GM10248 (cell line): ENCODE measurements at places on chromosomes 7 and 10.

DNA sequence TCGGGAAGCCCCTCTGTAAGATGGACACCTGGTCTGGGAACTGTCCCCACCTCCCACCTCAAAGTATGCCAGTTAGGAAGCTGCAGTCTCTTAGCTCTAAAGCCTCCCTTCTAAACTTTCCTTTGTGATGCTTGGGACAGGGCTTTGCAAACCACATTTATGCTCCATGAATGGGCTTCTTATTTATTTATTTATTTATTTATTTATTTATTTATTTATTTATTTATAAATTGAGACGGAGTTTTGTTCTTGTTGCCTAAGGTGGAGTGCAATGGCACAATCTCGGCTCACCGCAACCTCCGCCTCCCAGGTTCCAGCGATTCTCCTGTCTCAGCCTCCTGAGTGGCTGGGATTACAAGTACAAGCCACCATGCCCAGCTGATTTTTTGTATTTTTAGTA is 1009.4 kb downstream of the TYW1 start:
- DNase-seq: no peak

DNA sequence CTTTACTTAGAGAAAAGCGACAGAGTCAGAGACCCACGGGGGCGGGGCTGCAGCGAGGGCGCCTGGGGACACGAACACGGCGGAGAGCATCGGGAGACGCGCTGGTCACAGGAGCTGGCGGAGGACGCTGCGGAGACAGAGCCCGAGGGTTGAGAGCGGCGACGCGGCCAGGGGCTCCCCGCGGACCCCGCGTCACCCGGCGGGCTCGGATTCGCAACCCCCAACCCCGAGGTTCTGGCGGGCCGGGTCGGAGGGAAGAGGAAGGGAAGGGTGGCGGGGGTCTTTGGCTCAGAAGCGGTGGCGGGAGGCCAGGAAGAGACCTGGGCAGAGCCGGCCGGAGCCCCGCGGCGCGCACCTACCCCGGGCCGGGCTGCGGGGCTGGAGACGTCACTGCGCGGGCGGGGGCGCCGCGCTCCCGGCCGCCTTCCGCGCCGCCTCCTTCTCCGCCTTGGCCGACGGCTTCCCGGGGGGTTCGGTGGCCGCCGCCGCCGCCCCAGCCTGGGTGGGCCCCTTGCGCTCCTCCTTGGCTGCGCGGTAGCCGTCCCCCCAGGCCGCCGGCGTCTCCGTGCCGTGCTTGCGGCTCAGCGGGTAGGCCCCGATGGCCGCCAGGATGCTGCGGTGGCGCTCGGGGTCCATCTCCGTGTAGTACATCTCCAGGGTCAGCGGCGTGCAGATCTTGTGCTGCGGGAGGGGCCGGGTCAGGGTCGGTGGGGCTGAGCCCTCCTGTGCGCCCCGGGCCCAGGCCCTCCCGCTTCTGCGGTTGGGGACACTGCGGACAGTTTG is 11.1 kb downstream of the CALY start:
- no peak for DNase-seq

DNA sequence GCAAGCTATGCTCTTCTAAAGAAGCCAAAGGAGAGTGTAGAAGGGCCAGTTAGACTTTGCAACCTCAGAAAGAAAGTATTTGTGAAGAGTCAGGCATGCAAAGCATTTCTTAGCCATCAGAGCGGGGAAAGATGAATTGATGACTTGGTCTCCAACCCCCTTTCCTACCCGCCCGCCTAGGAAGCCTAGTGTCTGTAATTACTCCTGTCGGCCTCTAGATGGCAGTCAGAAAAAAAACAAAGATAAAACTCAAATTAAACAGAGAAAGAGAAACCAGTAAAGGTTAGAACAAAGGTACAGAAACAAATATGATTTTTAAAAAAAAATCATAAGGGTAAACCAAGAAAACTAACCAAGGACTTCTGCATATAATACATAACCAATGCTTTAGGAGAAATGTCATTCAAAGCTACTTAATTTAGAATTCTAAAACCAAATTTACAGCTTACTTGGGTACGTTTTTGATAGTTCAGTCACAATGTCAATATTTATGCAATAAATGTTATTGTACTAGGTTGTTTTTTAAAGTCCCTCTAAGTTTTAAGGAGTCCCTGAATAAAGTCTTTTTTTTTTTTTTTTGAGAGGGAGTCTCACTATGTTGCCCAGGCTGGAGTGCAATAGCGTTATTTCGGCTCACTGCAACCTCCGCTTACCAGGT is 97.6 kb downstream of the LYZL1 start:
- DNase-seq: peak; percentile 39

- no peak for DNase-seq
These were observed 17.7 kb upstream of the C10orf67 start for GRCh38 chr10:23362069-23362830.

GRCh38 chr7:46205478-46205877 is 284.4 kb upstream of the IGFBP3 start:
- no peak for DNase-seq

DNA sequence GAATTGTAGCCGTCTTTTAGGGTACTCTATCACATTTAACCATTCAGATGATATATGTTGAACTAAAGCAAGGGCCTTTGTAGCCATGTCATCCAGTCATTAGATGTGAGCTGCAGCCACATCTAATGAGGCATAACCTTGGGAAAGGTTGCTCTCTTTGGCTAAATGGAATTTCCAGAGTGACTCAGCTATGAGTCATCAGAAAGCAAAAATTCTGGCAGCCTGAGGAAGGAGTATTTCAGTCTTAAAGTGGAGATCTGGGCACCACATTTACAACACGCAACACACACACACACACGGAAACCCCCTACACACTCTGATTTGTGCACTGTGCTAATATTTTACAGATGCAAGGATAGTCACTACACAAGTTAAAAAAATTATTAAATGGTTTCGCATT is 176.9 kb upstream of the ZWINT start:
- DNase-seq: no peak

DNA sequence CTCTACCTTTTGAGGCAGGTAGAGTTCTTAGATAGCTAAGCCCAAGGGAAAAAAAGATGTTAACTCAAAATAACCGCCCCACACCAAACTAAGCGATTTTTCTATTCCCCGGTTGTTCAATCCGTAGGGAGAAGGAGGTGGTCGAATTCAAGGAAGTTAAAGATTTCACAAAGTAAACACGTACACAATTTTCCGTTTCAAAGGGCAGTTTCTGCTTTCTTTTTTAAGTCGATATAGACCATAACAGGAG is 842 bp downstream of the KBTBD2 start:
- no peak for DNase-seq

DNA sequence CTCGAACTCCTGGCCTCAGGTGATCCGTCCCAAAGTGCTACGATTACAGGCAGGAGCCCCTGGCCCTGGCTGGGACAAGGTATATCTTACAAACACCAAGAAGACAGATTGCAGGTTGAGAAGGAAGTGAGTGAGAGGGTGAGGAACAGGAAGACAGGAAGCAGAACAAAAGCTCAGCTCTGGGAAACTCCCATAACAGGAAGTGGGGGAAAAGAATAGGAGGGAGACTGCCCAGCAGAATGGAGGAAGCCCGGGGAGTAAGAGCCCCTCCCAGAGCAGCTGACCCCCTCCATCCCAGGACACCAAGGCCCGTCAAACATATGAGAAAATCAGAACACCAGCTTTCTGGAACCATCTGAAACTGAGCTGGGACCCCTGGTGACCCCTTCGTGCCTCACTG is 2.9 kb downstream of the TECPR1 start:
- DNase-seq: no peak

- no peak for DNase-seq
These were observed 38.8 kb downstream of the PRKAG2 start for GRCh38 chr7:151838072-151838471.

GRCh38 chr10:4018054-4018511 is 233.1 kb upstream of the KLF6 start:
- no peak for DNase-seq

DNA sequence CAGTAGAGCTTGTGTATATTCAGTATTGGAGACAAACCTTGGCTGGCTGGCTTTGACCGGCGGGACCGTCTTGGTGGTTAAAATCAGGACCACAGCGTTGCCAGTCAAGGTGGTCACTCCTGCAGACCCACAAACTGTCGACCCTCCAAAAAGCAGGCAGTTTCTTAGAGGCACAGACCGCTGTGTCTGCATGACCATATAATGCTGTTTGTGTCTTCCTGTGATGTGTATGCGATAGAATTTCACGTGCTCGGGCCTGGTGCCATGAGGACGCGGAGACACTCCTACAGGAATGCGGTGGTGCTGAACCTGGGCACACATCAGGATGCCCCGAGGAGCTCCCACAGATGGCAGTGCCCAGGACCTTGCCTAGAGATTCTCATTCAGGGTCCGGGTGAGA is 34.8 kb downstream of the BNIP3 start:
- no peak for DNase-seq

DNA sequence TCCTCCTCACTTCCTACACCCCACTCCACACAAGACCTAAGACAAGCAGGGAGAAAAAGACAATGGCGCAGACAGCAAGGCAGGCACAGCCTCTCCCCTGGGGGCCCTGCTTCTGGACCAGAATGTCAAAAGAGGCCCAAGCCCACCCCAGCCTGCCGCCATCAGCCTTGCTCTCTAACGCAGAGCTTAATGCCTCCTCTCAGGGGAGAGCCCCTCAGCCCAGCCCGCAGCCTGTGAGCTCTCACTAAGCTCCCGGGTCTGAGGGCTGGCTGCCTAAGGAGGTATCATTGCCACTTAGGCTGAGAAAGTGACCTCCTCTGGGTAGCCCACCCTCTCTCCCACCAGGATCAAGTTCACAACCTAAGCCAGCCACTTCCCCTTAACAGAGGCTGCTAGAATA is 16.7 kb downstream of the SLIT1 start:
- DNase-seq: no peak

DNA sequence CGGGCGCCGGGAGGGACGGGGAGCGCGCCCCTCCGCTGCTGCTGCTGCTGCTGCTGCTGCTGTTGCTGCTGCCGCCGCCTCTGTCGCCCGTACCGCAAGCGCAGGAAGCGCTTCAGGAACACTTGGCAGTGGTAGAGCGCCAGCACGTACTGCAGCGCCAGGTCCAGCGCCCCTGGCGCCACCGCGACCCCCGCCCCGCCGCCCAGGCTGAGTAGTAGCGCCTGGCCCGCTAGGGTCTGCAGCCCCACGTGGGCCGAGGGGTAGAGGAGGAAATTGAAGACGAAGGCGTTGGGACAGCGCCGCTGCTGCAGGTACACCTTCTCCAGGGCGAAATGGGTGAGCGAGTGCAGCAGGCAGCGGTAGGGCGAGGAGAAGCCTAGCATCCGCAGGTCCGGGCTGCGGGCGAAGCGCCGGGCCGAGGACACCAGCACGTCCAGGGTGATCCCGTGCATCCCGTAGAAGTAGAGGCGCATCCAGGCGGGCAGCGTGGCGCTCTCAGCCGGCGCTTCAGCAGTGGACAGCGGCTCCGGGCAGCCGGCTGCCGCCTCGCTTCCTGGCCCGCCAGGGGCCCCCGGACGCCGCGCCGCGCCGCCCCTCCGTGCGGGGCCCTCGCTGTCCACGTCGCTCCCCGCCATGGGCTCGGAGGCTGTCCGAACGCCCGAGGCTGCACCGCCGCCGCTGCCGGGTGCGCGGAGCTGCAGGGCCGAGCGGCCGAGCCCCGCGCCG is at the start of gene TMEM229A:
Gene TMEM229A (minus strand): TSS at position 699 of the 726 bp plus-strand sequence. CDS start 64 bp downstream, at position 635.
- peak; percentile 22 for DNase-seq
